Pons (tissue), 1 donor: ENCODE measurements at places on chromosomes 6 and 20.

DNA sequence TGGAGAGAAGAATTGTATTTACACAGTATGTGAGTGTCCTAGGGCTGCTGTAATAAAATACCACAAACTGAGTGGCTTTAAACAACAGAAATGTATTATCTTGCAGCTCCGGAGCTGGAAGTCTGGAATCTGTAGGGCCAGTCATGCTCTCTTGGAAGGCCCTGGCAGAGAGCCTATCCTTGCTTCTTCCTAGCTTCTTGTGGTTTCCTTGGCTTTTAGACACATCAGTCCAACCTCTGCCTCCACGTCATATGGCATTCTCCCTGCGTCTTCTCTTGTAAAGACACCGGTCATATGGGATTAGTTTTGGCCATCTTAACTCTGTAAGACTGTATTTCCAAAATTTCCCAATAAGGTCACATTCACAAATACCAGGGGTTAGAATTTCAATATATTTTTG is 10.8 kb downstream of the FNDC1 start:
- no peak for DNase-seq

DNA sequence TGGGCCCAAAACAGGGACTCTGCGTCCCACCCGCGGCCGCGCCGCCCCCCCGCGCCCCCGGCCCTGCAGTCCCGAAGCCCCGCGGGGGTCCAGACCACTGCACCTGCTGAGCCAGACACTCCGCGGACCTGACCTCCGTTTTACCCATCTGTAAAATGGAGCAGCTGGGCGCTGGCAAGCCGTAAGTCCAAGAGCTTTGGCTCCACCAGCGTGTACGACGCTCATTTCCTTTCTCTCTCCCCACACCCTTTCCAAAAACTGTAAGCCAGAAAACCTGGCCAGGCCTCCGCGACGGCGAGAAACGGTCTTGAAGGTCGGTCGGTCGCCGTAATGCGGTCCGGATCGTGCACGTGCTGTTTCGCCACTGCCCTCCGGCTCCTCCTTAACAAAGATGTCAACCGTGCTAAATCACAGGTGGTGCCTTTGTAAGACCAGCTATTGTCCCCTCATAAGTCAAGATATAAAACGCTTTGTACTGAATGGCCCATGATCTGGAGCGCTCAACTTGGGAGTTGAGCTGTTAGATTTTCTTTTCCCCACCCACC is 7.8 kb upstream of the NR2E1 start:
- DNase-seq, result no peak

- DNase-seq, result no peak
Observed at GRCh38 chr6:119012521-119012920, 65.9 kb downstream of the FAM184A start.

DNA sequence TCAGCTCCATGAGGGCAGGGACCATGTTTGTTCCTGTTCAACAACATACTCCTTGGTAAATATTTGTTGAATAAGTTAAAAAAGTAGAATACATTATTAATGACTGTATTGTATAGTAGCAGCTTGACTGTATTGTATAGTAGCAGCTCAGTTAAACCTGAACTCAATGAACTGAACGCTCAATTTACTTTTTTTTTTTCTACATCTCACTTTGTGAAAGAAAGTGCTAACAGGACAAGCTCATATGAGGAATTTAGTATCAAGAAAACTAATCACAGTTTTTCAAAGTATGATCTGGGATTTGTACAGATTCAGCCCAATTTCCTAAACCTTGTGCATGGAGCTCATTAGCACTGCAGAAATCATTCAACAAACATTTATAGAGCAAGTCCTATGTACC is 38.8 kb upstream of the NR2E1 start:
- no peak for DNase-seq

DNA sequence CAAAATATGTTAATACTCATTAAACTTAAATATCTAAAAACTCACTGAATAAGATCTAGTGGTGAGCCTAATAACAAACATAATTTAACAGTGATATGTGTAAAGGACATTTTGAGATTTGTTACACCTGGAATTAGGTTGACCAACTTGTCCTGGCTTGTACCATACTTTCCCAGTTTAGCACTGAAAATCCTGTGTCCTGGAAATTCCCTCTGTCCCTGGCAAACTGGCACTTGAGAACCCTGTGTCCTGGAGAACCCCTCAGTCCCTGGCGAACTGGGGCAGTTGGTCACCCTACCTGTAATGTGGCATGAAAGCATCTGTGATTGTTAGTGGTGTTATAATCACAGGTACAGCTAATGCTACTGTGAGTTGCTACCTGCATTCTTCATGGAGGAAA is 6.9 kb upstream of the PRND start:
- no peak for DNase-seq

- DNase-seq, result no peak
Observed at GRCh38 chr20:53963635-53964034, 106.8 kb downstream of the BCAS1 start.

GRCh38 chr6:150557043-150557599 is 42.6 kb upstream of the PLEKHG1 start:
- DNase-seq, result no peak

DNA sequence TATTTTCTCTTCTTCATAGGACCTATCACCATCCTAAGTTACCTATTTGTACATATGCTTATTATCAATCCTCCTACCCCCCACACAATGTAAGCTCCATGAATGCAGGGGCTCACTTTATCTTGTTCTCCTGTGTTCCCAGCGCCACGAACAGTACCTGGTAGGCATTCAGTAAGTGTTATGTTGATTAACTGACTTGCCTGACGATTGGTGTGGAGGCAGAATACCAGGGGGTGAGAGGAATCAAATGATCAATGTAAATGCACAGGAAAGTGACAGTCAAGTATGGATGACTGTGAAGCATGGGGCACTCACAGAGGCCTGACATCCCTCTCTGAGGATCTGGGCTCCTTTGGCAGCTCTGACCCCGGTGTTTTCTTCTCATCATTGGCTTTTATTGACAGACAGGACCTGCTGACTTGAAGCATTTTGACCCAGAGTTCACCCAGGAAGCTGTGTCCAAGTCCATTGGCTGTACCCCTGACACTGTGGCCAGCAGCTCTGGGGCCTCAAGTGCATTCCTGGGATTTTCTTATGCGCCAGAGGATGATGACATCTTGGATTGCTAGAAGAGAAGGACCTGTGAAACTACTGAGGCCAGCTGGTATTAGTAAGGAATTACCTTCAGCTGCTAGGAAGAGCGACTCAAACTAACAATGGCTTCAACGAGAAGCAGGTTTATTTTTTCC is 6.1 kb upstream of the IFT52 start:
- DNase-seq, result no peak

DNA sequence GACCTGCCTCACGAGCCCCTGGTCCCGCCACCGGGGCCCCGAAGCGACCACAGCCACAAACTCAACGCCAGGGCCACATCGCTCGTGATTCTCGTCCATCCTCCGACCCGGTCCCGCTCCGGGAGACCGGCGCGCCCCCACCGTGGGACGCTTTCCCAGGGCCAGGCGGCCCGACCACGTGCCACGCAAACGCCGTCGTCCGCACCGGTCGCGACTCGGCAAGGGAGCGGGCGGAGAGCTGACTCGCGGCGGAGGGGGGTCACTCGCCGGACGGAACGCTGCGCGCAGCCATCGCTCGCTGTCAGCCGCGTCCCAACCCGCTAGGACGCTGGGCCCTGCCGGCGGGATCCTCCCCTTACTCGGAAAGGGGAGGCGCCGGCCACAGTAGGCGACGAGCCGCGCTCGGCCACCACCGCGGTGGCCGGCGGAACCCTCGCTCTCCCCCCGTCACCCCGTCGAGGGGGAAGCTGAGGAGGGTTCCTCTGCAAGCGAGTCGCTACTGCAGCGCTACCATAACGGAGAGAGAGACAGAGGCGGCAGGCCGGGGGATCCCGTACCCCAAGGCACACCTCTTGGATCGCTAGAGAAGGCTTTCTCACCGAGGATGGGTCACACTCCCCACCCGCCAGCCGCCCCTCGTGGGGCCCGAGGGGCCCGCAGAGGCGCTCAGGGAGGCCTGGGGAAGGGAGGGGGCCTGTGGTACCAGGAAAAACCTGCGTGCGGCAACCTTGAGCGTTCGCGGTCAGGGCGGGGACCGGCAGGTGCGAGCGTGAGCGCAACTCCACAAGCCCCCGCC is 511.8 kb upstream of the ZNF337 start:
- DNase-seq, result no peak

GRCh38 chr6:48139818-48140614 is 29.0 kb upstream of the PTCHD4 start:
- no peak for DNase-seq

DNA sequence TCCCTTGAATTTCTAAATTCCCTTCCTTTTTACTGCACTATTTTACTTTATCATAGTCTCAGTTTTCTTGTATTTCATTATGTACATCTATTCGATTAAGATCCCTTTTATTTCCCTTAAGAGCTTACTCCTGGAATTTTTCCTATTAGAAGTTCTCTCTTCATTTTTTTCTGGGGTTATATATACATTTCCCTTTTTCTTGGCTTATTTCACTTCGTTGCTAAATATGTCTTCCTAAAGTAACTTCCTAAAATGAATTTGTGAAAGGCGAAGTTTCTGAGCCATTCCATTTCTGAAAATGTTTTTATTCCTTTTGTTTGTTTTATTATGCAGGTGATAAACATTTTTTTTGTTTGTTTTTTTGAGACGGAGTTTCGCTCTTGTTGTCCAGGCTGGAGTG is 5.9 kb upstream of the CD109 start:
- DNase-seq, result no peak

DNA sequence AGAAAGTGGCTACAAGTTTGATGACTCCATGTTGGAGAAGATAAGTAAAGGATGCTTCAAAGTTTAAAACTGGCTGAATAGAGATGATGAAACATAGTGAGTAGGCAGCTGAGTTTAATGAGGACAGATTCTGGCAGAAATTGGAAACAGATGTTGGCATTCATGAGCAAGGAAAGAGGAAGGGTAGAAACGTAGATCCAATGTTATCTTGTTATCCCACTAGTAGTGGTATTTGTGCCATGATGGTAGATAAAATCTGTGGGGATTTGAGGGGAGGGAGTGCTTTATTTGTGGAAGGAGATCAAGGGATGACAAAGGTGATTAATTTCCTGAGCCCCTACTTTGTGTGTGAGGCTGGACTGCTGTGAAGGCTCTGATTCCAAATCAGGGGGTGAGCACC is 69.5 kb downstream of the MRAP2 start:
- DNase-seq, result no peak
